ENCODE measurements at places on chromosomes 16 and 17.
A peak's percentile ranks its signal among the peaks of the same experiment; 100 is the strongest.

GRCh38 chr17:19551591-19552148, 18.0 kb downstream of the SLC47A1 start:
- no peaks in the 10 kb centered on the region for H3K27me3 ChIP-seq
- H3K27ac ChIP-seq, result no peak overlapping the region
- H3K4me3 ChIP-seq, result no peak overlapping the region

- H3K4me1 ChIP-seq, result no peaks in the 10 kb centered on the region
- H3K27ac ChIP-seq, result no peak overlapping the region
- no peaks in the 10 kb centered on the region for H3K36me3 ChIP-seq
- no peaks in the 10 kb centered on the region for H3K27me3 ChIP-seq
Observed at GRCh38 chr17:9905902-9906301, 831 bp upstream of the RCVRN start.

- H3K27me3 ChIP-seq, result peaks cover 3% of the 10 kb centered on the region
- H3K27ac ChIP-seq, result no peak overlapping the region
- no peak overlapping the region for H3K4me3 ChIP-seq
- H3K4me1 ChIP-seq, result no peaks in the 10 kb centered on the region
Observed at GRCh38 chr16:87133112-87133850, 183.9 kb downstream of the C16orf95 start.

- no peaks in the 10 kb centered on the region for H3K27me3 ChIP-seq
- no peak overlapping the region for H3K4me3 ChIP-seq
- DNase-seq, result no peak
- no peak overlapping the region for H3K27ac ChIP-seq
Observed at GRCh38 chr17:17940441-17940911, 31.7 kb downstream of the TOM1L2 start.

DNA sequence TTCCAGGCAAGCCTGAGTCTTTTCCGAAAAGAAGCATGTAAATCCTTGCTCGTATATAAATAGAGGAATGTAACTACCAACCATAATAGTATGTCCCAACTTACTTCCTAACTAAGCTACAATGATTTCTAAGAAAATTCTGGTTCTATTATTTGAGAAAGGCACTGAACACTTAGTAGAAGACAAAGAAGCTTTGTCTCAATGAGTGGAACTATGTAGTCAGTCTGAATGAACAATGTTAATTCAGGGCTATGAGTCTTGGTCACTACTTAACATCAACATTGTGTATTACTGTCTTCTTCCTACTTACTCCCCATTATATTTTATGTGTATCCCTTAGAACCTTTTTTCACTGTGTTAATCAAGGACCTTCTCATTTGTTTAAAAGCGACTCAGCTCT, 206.0 kb downstream of the CYB561 start:
- no peak overlapping the region for H3K4me3 ChIP-seq
- no peaks in the 10 kb centered on the region for H3K27me3 ChIP-seq
- no peak for DNase-seq
- no peak overlapping the region for H3K27ac ChIP-seq

GRCh38 chr17:9309216-9309615, 266.4 kb downstream of the STX8 start:
- no peaks in the 10 kb centered on the region for H3K36me3 ChIP-seq
- H3K27ac ChIP-seq, result no peak overlapping the region
- H3K27me3 ChIP-seq, result no peaks in the 10 kb centered on the region
- H3K4me1 ChIP-seq, result no peaks in the 10 kb centered on the region

DNA sequence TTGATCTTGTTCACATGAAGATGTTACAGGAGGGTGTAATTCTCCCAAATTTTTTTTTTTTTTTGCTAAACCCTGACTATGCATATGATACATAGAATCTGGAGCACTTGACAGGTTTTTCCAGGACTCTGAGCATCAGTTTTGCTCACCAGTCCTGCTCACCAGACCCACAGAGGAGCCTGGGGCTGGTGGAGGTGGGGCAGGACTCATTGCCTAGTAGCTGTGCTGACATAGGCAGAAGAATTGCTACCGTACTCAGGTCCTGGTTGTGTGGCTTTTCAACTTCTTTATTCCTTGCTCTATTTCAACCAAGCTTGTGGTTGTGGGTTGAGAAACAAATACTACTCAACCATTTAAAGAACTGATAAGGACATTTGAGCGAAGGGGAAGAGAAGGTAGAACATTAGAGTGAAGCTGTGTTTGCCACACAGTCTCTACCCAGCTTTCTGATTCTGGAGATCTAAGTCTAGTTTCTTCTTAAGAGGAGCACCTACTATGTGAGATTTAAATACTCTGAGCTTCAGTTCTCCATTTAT, 212.4 kb downstream of the UTP18 start:
- no peaks in the 10 kb centered on the region for H3K36me3 ChIP-seq
- H3K27me3 ChIP-seq, result no peaks in the 10 kb centered on the region
- no peak overlapping the region for H3K4me3 ChIP-seq
- no peak overlapping the region for H3K27ac ChIP-seq
- DNase-seq, result no peak

DNA sequence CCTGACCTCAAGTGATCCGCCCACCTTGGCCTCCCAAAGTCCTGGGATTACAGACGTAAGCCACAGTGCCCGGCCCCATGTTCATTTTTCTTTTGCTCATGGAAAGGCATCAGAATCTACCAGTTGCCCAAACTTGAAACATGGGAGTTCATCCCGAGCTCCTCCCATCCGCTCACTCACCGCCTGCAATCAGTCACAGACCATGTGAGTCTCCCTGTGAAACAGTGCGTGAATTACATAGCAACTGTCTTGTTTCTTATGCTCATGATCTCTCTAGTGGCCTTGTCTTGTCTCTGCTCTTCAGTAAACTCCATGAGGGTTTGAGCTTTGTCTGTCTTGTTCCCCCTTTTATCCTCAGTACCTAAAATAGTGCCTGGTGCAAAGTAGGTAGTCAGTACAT, 52.1 kb upstream of the TNRC6A start:
- no peaks in the 10 kb centered on the region for H3K4me1 ChIP-seq
- no peaks in the 10 kb centered on the region for H3K36me3 ChIP-seq
- no peak for DNase-seq
- no peak overlapping the region for H3K4me3 ChIP-seq

GRCh38 chr16:49855280-49855821, 561 bp downstream of the ZNF423 start:
- peak overlapping the region; percentile 57 for H3K4me3 ChIP-seq
- H3K27me3 ChIP-seq, result peaks cover 10% of the 10 kb centered on the region
- peak; percentile 93 for DNase-seq
- no peaks in the 10 kb centered on the region for H3K36me3 ChIP-seq

DNA sequence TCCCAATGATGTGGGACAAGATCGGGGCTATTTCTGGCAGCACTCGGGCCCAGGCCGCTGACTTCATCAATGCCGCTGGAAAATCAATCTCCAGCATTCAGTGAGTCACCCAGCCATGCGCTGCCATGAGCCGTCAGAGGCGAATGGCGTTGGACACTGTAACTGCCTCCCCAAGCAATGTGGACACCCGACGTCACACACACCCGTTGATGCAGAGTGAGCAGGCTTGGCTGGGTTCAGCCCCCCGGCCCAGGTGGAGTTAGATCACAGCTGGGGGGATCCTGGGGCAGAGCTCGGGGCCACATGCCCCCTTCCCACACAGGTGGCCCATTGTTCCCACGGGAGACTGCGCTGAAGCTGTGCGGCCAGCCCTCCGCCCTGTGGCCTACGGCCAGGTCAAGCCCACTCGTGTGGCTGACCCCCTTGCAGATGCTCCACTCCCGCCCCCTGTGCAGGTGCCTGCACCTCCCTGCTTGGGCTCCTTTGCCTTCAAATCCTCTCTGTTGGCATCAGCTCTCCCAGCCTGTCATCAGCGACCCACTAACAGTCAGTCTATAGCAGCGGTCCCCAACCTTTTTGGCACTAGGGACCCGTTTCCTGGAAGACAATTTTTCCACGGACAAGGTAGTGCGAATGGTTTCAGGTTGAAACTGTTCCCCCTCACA, 89.9 kb downstream of the TBC1D16 start:
- H3K4me1 ChIP-seq, result no peaks in the 10 kb centered on the region
- DNase-seq, result no peak

GRCh38 chr17:56744721-56745120, 89.0 kb downstream of the C17orf67 start:
- H3K4me3 ChIP-seq, result no peak overlapping the region
- no peak overlapping the region for H3K27ac ChIP-seq
- H3K4me1 ChIP-seq, result no peaks in the 10 kb centered on the region

DNA sequence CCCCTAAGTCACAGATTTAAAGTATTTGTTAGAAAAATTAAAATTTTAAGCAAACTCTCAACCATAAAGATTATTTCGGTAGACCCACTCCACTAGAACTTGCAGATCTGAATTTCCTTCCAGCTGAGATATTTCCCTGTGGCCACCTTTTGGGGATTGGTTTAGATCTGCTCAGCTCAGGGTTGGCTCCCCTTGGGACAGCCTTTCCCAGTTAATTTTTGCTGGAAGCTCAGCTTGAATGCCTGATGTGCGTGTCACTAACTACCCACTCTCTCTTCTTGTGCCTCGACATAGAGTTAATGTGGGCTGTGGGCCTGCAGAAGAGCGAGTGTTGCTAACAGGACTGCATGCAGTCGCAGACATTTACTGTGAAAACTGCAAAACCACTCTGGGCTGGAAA, 57.6 kb downstream of the YPEL2 start:
- no peak for DNase-seq
- H3K27me3 ChIP-seq, result no peaks in the 10 kb centered on the region
- peaks cover 7% of the 10 kb centered on the region for H3K4me1 ChIP-seq
- no peak overlapping the region for H3K27ac ChIP-seq

GRCh38 chr17:1965556-1966273, 59.4 kb downstream of the RTN4RL1 start:
- H3K27me3 ChIP-seq, result no peaks in the 10 kb centered on the region
- H3K4me1 ChIP-seq, result no peaks in the 10 kb centered on the region
- no peaks in the 10 kb centered on the region for H3K36me3 ChIP-seq
- H3K4me3 ChIP-seq, result no peak overlapping the region

- H3K36me3 ChIP-seq, result peaks cover 100% of the 10 kb centered on the region
- no peaks in the 10 kb centered on the region for H3K4me1 ChIP-seq
- no peak for DNase-seq
- no peak overlapping the region for H3K27ac ChIP-seq
- no peaks in the 10 kb centered on the region for H3K27me3 ChIP-seq
- H3K4me3 ChIP-seq, result no peak overlapping the region
Observed at GRCh38 chr16:70257391-70257790, 5.7 kb upstream of the EXOSC6 start.

- no peaks in the 10 kb centered on the region for H3K4me1 ChIP-seq
- no peak overlapping the region for H3K4me3 ChIP-seq
- no peaks in the 10 kb centered on the region for H3K36me3 ChIP-seq
- no peak for DNase-seq
Observed at GRCh38 chr17:9959377-9959981, 54.4 kb upstream of the RCVRN start.

GRCh38 chr16:24815021-24815420, 30.7 kb upstream of the SLC5A11 start:
- H3K27ac ChIP-seq, result no peak overlapping the region
- no peak for DNase-seq
- H3K4me1 ChIP-seq, result no peaks in the 10 kb centered on the region
- H3K27me3 ChIP-seq, result no peaks in the 10 kb centered on the region

GRCh38 chr16:2032285-2033056, 5.8 kb downstream of the NHERF2 start:
- H3K4me1 ChIP-seq, result peaks cover 95% of the 10 kb centered on the region
- H3K36me3 ChIP-seq, result no peaks in the 10 kb centered on the region
- H3K27ac ChIP-seq, result peak overlapping the region; percentile 90
- peak overlapping the region; percentile 63 for H3K4me3 ChIP-seq
- no peaks in the 10 kb centered on the region for H3K27me3 ChIP-seq

DNA sequence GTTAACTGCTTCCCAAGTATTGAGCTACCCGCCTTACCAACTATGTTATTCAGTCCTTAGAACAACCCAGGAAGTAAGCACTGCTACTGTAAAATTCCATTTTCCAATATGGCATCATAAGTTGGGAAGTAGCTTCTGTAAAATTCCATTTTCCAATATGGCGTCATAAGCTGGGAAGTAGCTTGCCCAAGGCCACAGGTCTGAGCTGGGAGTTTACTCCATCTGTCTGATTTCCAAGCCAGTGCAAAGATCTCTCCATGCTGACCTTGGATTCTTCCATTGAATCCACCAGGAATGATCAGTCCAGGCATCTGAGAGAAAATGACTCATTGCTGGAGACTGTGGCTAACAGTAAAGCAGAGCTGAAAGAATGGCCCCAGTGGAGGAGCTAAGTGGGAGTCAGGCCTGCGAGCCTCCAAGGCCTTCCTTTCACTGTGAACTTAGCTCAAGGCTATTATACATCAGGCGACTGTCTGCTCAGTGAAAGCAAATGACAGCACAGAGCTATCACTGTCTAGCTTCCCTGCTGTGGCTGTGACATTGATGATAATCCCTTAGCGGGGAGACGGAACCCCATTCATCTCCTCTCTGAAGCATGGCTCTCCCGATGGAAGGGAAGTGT, 430.4 kb downstream of the HAPSTR1 start:
- H3K27me3 ChIP-seq, result no peaks in the 10 kb centered on the region
- DNase-seq, result no peak
- H3K27ac ChIP-seq, result no peak overlapping the region
- no peaks in the 10 kb centered on the region for H3K36me3 ChIP-seq

- H3K27me3 ChIP-seq, result no peaks in the 10 kb centered on the region
- peaks cover 77% of the 10 kb centered on the region for H3K4me1 ChIP-seq
- no peaks in the 10 kb centered on the region for H3K36me3 ChIP-seq
Observed at GRCh38 chr16:25011891-25012514, 3.2 kb downstream of the ARHGAP17 start.

- peaks cover 10% of the 10 kb centered on the region for H3K36me3 ChIP-seq
- peak overlapping the region; percentile 83 for H3K4me3 ChIP-seq
- peak; percentile 94 for DNase-seq
- peak overlapping the region; percentile 99 for H3K27ac ChIP-seq
- H3K27me3 ChIP-seq, result no peaks in the 10 kb centered on the region
Observed at GRCh38 chr17:50866950-50867362, 802 bp upstream of the TOB1 start.

DNA sequence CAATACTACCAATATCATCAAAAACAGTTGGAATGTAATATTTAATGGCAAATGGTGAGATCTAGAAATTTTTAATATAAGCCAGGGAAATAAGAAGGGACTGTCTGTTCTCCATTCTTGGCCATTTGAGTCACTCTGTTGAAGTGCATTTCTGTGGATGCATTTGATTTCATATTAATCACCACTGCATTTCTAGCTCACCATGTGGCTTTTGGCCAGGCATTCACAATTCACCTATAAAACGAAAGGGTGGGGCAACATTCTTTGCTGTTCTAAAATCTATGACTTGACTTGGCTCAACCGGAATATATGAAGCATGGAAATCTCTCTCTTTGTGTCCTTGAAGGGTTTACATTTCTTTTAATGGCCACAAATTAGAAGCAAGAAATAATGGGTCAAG, 483.0 kb downstream of the SLC39A11 start:
- no peaks in the 10 kb centered on the region for H3K36me3 ChIP-seq
- H3K27me3 ChIP-seq, result no peaks in the 10 kb centered on the region
- DNase-seq, result no peak
- H3K4me3 ChIP-seq, result no peak overlapping the region
- no peaks in the 10 kb centered on the region for H3K4me1 ChIP-seq
- H3K27ac ChIP-seq, result no peak overlapping the region

DNA sequence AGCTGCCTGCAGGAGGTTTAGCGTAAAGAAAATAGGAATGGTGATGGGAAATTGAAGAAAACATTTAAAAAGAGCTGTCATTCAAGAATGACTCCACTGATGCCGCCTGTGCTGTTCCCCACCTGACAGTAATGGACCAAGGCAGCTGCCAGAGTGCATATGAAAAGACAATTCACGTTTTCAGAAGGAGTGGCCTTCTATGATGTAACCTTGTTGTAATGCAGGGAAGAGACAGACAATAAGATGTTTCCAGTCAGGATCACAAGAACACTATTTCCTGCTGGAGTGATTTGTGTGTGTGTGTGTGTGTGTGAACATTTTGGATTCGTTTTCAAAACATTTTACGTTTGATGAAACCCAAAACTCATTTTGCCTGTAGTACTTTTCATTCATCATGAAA, 203.7 kb downstream of the LGALS9B start:
- no peak overlapping the region for H3K4me3 ChIP-seq
- no peak for DNase-seq
- no peak overlapping the region for H3K27ac ChIP-seq
- peaks cover 38% of the 10 kb centered on the region for H3K4me1 ChIP-seq
- no peaks in the 10 kb centered on the region for H3K27me3 ChIP-seq
- H3K36me3 ChIP-seq, result peaks cover 8% of the 10 kb centered on the region

All from spleen (tissue), 13 donors.